SK-N-SH (cell line): ENCODE measurements at places on chromosomes 5 and 9. TPM values are rescaled to one million over a fixed set of nuclear protein-coding genes. Genes with fewer than 3 reads are reported as not detected.

GRCh38 chr5:36323926-36324781 is 22.5 kb upstream of the RANBP3L start:
- DNase-seq, result no peak

- DNase-seq, result no peak
Measured at GRCh38 chr9:14140096-14140697, 173.7 kb downstream of the NFIB start.

- no peak for DNase-seq
Measured at GRCh38 chr9:5518937-5519319, 8.6 kb downstream of the PDCD1LG2 start.

Gene ACSL6
- 0.29 and 0.46 TPM in 2 replicates for polyA plus RNA-seq
